ENCODE measurements at places on chromosomes 2 and 18.

DNA sequence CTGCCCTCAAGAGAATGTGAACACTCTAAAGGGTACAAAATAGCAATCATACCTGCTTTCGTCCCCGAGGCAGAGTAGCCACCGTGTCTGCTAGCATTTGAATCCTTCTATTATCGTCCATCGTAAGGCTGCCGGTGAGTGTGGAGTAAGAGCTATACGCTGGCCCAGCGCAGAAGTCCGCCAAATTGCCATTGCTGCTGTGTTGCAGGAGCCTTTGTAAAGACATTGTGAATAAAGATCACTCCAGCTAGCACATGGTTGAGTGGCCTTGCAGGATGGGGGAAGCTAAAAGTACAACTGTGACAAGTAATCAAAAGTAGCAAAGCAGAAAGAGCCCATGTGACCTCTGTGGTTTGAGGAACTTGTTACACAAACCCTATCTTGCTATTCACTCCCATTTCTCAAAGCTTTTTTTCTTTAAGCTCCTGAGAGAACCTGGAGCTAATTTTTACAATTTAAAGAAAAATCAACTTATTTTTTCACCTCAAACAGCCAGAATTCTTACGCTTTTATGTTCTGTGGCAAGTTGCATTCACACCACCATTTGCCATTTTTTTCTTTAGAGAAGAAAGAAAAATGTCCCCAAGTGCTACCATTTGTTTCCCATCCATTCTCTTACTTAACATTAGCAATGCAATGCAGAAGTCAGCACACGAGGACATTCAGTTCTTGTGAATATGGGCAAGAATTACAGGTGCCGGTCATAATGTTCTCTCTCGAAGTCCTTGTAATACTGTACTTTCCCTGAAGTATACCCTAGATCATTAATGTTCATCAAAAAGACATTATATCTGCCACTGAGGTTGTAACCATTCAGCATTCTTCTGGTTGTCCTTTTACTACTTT, at the start of gene CYTIP:
Gene CYTIP (minus strand): TSS at position 295 of the 846 bp plus-strand sequence. CDS start 69 bp downstream, at position 226.
- no peak for DNase-seq

- no peak for DNase-seq
Measured at GRCh38 chr2:35503738-35504199, 851.8 kb upstream of the CRIM1 start.

DNA sequence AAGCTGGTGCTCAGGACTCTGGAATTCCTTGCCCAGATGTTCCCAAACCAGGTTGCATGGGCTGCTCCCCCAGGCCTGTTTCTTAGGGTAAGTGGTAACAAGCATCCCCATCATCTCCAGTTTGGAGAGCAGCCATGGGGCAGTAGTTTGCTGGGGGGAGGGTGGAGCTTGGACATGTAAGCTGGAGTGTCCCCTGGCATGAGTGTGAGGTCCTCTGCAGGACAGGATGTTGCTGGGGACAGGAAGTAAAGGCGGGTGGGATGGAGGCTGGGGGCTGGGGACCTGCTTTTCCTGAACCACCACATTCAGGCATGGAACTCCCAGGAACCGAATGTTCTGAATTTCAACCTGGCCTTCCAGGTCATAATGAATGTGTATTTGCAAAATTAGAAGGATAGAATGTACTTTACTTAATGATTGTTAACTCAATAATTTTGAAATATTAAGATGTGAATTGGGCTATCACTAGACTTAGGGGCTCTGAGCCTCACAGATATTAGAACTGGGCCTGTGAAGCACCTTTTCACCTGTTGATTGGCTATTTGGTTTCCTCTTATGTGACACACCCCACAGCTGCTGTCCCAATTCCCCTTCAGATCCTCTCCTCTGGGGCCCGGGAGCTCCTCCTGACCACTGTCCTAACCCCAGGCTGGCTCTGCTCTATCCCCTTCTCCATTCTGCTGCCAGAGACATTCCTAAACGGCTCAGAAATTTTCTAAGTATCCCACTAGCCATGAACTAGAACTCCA, 66.4 kb upstream of the EPAS1 start:
- DNase-seq, result no peak

GRCh38 chr2:86412007-86412406, 29.2 kb upstream of the KDM3A start:
- DNase-seq, result no peak

DNA sequence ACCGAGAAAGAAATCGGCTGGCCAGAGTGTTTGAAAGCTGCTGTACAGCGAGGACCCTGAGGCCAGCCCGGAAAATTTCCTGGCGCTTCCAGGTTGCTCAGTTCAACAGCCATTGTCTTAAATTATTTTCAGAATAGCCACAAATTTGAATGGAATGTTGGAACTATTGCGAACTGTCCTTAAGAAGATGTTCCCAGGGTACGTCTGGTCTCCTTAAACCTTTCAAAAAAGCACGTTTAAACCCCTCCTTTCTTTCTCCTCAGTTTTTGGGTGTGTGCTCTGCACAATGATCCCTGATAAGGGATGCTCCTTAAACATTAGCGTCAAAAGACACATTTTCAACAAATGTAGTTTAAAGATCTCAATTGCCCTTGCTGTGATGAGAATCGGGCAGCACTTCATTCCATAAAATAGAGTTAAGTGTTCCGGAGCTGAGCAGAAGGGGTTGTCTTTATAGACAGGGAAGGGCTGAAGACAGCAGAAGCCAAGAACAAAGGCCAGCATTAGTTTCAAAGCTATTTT, 14.5 kb upstream of the LPIN2 start:
- no peak for DNase-seq

DNA sequence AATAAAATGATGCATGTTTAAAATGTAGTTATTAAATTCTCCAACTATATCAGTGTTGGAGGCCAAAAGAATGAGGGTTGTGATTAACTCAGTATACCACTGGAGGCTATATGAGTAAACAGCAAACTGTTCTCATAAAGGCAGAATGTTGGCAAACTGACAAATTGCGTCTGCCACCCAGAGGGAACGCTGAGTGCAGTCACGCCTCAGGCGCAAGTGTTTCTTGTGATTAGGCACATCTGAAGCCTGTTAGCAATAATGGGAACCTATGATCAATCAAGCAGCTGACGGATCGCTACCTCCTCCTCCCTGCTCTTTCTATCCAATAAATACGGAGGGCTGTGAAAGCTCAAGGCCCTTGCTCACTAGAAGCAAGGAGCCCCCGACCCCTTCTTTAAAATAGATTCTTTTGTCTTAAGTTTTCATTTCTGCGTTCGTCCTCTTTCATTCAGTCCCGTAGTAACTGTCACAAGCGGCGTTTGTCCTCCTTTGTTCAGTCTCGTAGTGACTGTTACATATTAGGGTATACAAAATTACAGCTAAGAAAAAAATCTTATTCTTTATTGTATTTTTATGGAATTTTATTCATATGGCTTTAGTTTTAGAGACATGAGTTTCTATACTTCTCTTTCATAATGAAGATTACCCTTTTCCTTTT, 16.3 kb upstream of the RMND5A start:
- no peak for DNase-seq

DNA sequence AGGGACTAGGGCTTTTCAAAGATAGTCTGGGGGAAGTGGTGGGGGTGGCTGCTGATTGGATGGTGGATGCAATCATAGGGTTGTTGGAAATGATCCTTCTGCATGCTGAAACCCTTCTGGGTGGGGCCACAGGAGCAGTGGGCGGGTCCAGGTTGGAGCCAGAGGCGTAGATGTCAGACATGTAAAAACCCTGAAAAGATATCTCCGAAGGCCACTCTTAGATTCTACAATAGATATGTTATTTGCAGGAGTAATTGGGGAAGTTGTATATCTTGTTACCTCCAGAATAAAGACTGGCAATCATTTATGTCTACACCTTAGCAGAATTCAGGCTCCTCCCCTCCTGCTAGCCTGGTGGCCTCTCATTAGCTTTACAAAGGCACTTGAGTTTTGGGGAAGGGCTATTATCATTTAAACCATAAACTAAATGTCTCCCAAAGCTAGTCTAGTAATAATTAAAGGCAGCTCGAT, 8.2 kb upstream of the FAM98A start:
- DNase-seq, result no peak

DNA sequence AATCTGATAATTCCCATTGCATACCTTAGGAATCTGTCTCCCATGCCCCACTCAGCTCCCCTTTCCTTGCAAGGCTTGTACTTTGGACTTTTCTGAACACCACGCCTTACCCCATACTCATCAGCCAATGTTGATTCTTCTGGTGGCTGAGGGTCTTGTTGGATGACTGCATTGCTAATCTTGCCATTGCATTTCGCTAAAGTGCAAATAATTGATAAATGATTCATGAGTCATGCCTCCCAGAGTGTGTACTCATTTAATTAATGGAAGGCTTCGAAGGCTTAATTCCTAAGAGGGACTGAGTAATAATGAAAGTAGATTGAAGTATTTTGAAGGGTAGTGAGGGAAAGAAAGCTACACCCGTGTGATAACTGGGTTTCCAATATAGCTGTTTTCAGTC, 28.0 kb upstream of the PPP1R1C start:
- no peak for DNase-seq

GRCh38 chr2:132605236-132606180, 64.5 kb downstream of the LYPD1 start:
- no peak for DNase-seq

GRCh38 chr2:184927040-184927439, 328.7 kb downstream of the ZNF804A start:
- no peak for DNase-seq

GRCh38 chr2:197163712-197164140, 146.9 kb downstream of the ANKRD44 start:
- DNase-seq, result no peak

DNA sequence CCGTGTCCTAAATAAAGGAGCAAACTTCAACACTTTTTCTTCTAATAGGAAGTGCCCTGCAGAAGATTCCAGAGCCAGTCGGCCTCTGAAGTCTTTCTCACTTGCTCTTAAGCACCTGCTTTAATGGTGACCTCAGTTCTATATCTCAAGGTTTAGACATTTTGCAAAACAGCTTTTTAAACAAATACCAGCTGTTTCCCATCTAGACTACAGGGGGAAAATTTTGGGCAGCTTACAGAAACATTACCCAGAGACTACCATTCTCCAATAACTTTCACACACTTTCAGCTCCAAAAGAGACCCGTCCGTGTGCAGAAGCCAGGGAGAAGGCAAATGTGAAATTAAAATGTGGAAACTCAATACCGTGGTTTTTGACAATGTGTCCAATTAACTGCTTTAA, 285.3 kb upstream of the CCDC68 start:
- DNase-seq, result no peak

- no peak for DNase-seq
Measured at GRCh38 chr2:67169417-67170140, 227.6 kb upstream of the ETAA1 start.

- no peak for DNase-seq
Measured at GRCh38 chr2:85131116-85131515, 2.1 kb upstream of the TCF7L1 start.

DNA sequence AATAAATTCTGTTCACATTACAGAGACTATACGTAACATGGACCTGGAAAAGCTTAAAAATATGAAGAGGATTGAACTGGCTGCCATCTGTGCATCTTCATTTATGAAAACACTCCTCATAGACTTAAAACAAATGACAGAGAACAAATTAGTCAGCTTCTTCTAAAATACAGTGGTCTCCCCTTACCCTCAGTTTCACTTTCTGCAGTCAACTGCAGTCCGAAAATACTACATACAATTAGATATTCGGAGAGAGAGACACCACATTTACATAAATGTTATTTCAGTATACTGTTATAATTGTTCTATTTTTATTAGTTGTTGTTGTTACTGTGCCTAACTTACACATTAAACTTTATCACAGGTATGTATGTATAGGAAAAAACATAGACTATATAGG, 6.5 kb downstream of the RNF103 start:
- DNase-seq, result no peak

DNA sequence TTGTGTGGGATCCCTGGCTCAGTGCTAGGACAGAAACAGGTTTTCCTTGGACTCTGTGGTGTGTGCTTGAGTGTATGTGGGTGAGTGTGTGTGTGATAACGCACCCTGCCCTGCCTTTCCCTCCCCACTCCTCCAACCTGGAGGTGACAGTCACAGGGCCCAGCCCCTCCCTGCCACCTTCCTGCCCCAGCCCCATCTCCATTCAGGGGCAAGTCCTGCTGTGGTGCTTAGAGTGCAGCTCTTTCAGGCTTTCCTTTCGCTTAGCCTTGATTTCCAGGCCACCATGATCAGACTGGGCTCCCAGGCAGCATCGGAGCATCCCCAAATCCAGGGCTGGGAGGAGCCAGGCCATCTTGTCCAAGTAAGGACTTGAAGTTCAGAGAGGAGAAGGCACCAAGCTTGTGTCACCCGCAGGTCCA, 185.2 kb downstream of the ZFP36L2 start:
- no peak for DNase-seq

DNA sequence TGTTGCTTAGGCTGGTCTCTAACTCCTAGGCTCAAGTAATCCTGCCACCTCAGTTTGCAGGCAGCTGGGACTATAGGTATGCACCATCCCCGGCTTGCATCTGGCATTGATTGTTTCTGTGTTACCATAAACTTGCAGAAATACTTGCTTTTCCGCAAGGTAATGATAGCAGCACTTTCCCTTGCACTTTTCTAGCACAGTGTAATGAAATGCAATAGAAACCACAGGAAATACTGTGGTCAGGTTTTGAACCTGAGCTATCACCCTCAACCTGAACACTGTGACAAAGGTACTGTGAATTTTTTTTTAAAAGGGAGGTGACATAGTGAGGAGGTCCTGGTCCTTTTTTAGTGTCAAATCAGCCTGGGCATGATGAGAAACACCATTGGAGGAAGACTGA, 38.3 kb downstream of the DHRS9 start:
- DNase-seq, result no peak

DNA sequence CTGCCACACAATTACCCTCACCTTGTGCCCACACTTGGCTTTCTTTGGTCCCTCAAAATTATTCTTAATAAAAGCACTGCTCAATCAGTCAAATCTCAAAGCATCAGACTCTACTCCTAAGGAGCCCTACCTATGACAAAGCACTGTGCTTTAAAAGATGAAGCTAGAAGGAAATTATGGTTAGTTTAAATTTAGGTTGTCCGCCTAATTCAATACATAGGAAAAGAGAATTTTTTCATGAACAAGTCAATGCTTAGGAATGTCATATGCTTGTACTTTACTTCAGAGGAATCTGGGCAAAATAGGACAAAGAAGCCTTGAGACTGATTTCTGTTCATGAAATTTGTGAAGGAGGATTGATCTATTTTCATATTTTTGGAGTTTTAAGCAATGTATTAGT, 726.4 kb upstream of the CDH2 start:
- no peak for DNase-seq

GRCh38 chr2:154709215-154709614, 10.7 kb downstream of the KCNJ3 start:
- no peak for DNase-seq

All from stimulated activated CD8-positive, alpha-beta memory T cell treated with anti-CD3 and anti-CD28 coated beads, Interleukin-15, amount 100 ng/mL, for 4 hours (primary cell).